ENCODE measurements at places on chromosomes 16 and 17.

DNA sequence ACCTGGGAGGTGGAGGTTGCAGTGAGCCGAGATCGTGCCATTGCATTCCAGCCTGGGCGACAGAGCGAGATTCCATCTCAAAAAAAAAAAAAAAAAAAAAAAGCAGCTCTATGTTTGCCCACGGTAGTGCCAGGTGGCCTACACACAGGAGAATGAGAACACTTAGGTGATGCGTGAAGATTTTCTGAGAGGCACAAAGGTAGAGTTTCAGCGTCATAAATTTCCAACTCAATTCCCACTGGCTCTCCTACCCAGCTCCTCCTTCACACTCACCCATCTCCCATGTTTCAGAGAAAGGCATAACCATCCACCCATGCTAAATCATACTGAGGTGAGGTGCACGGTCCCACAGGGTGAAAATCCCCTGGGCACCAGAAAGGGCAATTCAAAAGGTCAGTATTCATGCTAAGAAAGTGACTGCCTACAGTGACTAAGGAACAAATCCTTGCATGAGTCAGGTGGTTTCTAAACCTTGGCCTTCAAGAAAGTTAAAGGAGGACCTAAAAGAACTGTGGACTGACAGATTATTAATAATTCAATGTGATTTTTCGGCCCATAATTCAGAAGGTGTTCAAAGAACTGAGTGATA is 4.8 kb downstream of the DCAKD start:
- no peak for DNase-seq

GRCh38 chr17:28573521-28573920 is 2.2 kb upstream of the PIGS start:
- DNase-seq, result no peak

- DNase-seq, result no peak
These were observed 11.4 kb downstream of the CNP start for GRCh38 chr17:41977991-41978390.

GRCh38 chr16:53605831-53606400 is 97.7 kb downstream of the RPGRIP1L start:
- no peak for DNase-seq

DNA sequence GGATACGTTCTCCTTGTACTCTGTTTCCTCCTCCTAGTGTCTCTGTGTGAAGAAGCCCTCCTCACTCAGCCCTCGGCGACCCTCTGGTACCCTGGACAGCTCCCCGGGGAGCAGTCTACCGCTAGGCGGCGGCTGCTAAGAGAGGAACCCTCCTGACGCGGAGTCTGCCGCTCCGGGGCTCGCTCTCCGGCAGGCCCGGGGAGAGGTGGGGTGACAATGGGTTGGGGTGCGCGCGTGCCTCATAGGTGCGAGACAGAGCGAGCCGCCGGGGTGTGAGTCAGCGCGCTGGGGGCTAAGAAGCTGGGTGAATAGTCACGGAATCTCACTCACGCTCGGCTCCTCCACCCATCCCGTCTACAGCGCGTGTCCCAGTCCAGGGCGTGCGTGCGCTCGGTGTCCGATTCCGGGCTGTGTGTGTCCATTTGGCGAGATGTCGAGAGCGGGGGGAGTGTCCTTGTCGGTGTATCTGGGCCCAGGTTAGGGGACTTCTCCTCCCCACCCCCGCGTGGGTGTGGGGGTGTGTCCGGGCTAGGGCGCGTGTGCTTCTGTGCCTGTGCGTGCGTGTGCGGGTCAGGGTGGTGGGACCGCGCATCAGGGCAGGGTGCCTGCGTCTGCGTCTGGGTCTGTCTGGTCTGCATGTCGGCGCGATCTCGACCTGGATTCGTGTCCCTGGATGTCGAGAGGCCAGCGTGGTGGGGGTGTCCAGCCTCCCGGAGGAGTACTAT is 577 bp upstream of the HS3ST2 start:
- no peak for DNase-seq

DNA sequence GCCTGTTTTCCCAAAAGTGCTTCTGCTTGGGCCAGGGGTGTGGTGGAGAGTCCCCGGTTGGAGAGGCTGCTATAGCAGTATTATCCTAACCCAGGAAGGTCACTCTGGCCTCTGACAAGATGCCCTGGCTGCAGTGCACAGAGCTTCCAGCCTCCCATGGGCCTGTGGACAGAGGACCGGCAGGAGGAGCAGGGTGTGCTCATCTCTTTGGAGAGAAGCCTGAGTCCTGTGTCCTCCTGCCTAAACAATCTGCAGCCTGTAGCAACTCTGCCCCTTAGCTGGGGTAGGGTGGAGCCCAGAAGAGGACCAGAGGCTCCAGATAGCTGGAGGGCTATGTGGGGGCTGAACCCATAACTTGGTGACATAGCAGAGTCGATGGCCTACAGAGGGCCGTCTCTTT is 78.0 kb downstream of the MPRIP start:
- no peak for DNase-seq

DNA sequence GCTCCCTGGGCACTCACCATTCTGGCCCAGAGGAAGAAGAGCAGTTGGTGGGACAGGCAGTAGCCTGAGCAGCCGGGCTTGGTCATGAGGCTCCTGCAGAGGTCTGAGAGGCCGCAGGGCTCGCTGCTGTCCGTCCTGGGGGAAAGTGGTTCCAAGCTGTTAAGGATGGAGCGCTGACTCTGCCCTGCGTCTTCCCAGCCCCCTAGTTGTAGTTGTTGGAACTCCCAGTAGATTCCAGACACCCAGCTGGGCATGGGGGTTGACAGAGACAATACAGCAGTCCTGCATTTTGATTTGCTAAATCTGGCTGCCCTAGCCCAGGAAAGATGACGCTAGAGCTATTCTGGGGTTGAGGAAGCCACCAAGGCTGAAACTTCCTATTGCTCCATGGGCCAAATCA is 7.3 kb downstream of the C16orf89 start:
- DNase-seq, result no peak

GRCh38 chr17:17472333-17472920 is 4.4 kb upstream of the MED9 start:
- DNase-seq, result no peak

GRCh38 chr16:77995843-77996455 is 26.4 kb upstream of the CLEC3A start:
- no peak for DNase-seq

- DNase-seq, result no peak
These were observed 19.0 kb downstream of the USP32 start for GRCh38 chr17:60372790-60373483.

DNA sequence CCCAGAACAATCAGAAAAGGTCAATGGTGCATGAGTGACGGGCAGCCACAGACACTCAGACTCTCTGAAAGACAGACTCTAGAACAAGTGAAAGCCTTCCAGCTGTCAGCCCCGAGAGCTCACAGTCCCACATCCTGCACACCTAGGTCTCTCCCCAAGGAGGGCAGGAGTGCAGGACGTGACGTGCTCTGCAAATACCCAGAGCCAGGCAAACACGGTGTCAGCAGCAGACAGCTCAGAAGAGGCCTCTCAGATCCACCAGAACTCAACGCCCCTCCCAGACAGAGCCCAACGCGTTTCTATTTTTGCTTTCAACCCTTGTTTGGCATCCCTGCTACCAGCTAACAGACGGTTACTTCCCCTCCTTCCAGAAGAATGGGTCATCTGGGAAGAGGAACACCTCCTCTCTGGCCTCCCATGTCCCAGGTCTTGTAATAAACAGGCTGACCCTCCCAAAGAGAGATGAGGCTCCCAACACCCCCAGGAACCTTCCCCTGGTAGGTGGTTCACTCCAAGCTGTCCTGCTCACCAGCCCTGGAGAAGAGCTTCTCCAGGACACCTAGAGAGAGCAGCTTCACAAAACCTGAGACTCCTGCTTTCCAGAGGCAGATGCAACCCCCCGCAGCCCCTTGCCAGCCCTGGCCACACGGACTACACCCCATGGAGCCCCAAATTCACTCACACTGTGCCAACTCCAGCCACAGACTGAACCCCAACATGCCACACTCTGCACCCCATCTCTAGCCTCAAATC is 7.6 kb downstream of the PITPNM3 start:
- DNase-seq, result no peak

DNA sequence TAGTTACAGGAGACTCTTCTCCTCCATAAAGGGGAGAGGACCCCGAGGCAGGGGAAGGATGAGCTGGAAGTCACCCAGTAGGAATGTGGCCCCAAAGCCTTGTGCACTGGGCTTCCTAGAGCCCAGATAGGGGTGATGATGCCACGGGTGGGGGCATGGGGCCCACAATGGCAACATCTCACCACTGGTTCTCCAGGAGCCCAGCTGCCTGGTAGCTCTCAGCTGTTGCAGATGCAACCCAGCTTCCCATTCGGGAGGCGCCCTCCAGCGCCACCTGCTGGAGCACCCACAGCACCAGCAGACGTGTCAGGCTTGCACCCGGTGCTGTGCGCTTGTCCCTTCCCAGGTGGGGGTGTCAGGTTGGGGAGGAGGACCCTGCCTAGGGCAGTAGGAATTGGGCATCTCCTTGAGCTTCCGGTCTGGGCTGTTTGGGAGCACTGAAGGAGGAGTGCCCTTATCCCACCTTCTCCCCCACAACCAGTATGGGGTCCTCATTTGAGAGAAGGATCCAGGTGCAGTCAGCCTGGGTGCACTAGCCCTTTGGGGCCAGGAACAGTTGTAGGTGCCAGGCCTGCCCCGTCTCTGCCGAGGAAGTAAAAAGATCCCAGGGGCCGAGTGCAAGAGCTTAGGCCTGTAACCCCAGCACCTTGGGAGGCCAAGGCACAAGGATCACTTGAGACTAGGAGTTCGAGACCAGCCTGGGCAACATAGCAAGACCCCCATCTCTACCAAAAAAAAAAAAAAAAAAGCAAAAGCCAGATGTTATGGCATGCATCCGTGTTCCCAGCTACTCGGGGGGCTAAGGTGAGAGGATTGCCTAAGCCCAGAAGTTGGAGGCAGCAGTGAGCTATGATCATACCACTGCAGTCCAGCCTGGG is 14.4 kb downstream of the CDIPT start:
- DNase-seq, result peak; percentile 78

- DNase-seq, result no peak
These were observed 25.1 kb downstream of the NUP93 start for GRCh38 chr16:56755038-56755437.

DNA sequence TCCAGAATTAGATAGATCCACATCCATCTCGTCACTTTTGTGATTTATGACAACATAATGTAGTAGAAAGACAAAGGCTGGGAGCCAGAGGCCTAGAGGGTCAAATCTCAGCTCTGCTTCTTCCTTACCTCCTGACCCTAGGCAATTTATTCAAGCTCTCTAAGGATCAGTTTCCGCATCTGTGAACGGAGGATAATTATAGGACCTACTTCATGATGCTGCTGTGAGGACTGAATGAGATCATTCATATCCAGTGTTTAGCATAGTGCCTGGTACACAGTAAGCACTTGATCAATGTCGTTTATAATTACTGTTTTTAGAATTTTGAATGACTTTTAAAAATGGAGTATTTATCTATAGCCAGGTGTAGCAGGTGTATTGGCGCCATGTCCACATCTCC is 128.4 kb downstream of the SHISA9 start:
- no peak for DNase-seq

GRCh38 chr17:81365601-81366585 is 29.4 kb upstream of the BAHCC1 start:
- DNase-seq, result peak; percentile 22

DNA sequence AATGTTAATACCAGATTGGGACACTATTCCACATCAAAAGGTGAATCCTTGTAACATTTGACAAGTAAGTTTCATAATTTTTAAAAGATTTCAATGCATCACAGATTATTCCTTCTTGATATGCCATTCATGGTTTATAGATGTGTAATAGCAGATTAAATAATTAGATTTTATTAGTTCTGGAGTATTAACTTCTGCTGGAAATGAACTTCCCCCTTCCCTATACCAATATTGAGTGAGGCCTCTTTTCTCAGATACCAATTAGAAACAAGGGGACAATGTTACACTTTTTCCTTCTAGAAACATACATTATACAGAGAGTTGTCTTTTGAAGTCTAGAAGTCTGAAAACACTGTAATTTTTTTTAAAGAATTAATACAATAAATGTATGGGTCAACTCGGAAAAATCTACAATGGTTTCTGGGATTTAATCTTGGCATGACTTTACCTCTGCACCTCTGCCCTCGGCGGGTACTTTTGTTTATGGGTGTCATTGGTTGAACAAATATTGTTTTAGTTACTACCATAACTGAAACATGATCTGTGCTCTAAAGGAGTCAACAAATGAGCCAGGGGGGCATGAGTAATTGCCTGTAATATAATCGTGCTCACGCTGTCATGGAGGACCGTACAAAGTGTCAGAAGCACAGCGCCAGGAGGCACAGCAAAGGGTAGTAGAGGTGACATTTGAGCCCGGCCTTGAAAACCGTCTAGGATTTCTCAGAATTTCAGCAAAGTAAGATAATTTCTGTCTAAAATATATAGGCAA is 8.2 kb downstream of the LRRC37B start:
- DNase-seq, result peak; percentile 54

- DNase-seq, result no peak
These were observed 875 bp downstream of the PRKCB start for GRCh38 chr16:23836404-23837311.

DNA sequence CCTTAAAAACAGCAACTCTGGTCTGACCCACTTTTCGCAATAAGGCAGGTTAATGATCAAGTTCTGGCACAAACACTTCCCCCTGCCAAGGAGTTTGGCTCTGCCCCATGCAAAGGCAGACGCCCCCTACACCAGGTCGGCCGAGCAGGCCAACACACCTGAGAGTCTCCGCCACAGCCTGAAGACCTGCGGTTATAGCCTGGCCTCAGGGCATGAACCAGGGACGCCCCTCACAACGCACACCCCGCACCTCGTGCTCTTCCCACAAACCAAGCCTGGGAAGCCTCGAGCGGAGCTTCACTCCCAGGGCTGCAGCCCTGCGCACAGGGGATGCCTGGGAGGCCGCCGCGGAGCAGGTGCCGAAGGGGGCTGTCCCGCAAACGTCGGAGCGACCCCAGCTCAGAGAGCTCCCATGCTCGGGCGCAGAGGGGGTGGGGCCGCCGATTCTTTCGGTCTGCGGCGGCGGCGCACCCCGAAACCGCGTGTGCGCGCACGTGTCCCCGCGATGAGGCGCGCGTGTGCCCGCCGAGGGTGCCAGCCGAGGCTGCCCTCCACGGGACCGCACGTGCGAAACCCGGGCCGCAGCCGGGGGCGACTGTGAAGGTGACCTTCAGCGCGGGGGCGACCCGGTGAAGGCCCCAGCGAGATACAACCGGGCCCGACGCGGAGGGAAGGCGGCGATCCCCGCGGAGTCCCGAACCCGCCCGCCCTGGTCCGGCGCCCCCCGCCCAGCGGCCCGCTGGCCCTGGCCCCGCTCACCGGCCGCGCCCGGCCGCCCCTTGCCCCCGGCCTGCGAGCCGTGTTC is 559 bp downstream of the CLUH start:
- DNase-seq, result peak; percentile 40

DNA sequence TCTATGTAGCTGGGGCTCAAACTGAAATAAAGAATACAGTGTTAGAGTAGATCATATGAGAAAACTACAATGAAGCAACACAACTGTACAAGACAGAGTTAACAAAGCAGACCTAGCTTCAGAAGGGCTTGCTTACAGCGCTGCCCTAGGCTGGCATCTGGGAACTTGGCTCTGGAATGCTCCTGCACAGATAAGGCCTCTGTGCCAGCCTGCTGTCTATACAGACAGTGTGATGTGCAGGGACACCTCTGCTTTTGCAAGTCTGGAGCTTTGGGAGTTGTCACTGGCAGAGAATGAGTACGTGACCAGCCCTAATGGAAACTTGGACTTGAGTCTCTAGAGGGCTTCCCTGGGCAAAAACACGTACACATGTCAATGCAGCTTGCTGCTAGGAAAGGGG is 32.1 kb upstream of the SLC38A8 start:
- DNase-seq, result no peak

- no peak for DNase-seq
These were observed 289.1 kb downstream of the CA10 start for GRCh38 chr17:51869387-51869786.

GRCh38 chr17:40479754-40480480 is 21.5 kb downstream of the TNS4 start:
- DNase-seq, result no peak

- no peak for DNase-seq
These were observed 85.7 kb downstream of the TIMM22 start for GRCh38 chr17:1082579-1082978.
